T-helper 17 cell (primary cell): ENCODE measurements at places on chromosomes 12 and 14.

DNA sequence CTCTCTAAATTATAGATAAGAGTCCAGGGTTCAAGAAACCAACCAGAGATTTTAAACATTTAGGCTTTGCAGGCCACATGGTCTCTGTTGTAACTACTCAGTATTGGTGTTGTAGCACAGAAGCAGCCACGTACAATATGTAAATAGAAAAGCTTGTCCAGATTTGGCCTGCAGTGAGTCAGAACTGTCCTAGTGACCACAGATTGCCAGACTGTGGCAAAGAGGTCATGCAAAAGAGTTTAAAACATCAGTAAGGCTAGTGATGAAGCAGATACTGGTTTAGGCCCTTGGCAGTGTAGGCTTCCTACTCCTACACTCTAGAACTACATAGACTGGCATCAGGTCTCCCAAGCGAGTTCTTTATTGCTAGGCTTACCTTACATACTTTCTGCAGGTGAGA is 117.6 kb upstream of the GARIN6 start:
- no peak for DNase-seq

GRCh38 chr14:101961011-101961721 is 3.2 kb upstream of the DYNC1H1 start:
- peak; percentile 46 for DNase-seq

DNA sequence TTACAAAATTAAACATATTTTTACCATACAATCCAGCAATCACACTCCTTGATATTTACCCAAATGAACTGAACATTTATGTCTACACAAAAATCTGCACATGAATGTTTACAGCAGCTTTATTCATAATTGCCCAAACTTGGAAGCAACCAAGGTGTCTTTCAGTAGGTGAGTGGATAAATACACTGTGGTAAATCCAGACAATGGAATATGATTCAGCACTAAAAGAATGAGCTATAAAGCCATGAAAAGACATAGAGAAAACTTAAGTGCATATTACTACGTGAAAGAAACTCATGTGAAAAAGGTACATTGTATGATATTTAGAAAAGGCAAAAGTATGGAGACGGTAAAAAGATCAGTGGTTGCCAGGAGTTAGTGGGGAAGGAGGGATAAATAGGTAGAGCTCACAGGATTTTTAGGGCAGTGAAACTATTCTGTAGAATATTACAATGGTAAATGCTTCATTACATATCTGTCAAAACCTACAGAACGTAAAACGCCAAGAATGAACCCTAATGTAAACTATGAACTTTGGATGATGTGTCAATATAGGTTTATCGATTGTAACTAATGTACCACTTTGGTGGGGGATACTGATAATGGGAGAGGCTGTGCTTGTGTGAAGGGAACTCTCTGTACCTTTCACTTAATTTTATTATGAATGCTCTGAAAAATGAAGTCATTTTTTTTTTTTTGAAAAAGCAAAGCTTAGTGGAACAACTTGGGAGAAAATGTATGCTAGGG is 295.7 kb downstream of the CEP128 start:
- no peak for DNase-seq

DNA sequence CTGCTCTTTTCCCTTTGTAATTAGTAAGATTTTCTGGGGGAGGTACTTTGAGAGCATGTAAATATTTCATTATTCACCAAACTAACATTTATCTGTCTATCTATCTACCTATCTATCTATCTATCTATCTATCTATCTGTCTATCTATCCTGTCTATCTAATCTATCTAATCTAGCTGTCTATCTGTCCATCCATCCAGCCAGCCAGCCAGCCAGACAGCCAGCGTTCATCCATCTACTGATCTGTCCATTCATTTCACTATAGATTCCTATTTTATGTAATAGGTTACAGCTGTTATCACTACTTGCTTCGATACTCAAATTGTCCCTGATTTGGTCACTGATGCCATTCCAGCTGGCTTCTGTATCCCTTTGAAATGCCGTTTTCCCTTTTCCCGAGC is 67.9 kb downstream of the PRMT8 start:
- DNase-seq = no peak

DNA sequence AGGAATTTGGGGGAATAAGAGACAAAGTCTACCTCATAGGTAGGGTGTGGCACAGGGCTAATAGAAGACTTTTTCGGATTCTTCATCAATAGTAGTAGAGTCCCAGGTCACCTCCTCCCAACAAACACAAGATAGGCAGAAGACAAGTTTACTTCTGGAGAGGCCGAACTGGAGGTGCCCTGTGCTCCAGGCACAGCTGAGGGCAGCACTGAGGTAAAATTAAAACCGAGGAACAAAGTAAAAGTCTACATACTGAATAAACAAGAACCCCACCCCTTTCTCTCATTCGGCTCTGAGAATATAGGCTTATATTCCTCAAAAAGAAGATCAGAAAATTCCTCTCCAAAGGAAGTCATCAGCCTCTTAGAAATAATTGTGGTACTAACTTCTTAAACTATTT is 161.5 kb downstream of the SEC23A start:
- no peak for DNase-seq

- no peak for DNase-seq
These were observed 93.4 kb downstream of the TSPAN9 start for GRCh38 chr12:3170423-3171194.

- DNase-seq = no peak
These were observed 55.1 kb downstream of the ERH start for GRCh38 chr14:69342928-69343525.

DNA sequence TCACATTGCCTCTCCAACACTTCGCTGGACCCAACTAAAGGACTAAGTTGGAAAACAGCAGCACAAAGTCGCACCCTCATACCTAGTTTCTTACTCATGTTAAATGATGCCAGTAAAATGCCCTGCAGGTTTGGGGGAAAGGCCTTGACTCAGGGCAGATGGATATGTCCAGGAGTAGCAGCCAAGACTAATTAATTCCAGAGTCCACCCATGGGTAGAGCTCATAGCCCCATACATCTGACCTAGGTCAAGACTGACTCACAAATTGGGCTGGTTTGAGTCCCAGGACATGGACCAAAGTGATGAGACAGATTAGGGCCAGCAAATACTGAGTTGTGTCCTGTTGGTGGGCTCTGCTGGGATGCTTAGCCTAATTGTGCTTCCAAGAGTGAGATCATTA is 224.0 kb upstream of the BTG1 start:
- DNase-seq = no peak

DNA sequence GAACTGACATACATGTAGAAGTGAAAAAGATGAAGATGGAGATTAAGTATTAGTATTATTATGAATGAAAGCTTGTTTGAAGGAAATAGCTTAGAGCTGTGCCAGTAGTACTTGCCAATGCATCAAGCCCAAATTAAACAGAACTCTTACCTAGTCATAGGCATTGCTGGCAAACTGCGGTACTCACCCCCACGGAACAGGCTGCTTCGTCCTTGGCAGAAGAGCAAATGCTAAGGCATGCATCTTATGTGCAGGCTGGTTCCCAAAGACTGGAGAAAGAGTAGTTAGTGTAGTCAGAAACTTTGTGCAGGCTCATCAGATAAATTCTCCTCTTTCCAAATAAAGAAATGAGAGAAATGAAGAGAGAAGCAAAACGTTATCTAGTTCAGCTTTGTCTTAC is 134.8 kb downstream of the CCDC59 start:
- DNase-seq = no peak

- DNase-seq = no peak
These were observed 191.2 kb upstream of the GARIN2 start for GRCh38 chr14:66998013-66998412.

DNA sequence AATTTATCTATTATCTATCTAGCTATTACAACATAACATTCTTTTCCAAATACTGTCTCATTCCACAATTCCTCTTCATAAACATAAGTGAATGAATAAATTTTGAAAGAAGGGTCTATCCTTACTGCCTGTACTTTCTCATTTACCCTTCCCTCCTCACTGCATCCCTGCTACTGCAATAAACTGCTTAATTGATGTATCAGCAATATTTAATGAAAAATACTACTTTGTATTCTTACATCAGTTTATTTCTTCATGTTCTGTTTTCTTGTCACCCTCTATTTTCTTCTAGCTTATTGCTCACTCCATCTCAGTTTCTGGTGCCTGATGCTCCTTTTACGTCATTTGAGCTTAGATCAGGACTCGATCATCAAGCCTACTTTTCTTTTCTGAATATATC is 695.7 kb upstream of the ATXN7L3B start:
- no peak for DNase-seq

GRCh38 chr12:100497105-100497795 is 23.6 kb downstream of the NR1H4 start:
- DNase-seq = no peak

DNA sequence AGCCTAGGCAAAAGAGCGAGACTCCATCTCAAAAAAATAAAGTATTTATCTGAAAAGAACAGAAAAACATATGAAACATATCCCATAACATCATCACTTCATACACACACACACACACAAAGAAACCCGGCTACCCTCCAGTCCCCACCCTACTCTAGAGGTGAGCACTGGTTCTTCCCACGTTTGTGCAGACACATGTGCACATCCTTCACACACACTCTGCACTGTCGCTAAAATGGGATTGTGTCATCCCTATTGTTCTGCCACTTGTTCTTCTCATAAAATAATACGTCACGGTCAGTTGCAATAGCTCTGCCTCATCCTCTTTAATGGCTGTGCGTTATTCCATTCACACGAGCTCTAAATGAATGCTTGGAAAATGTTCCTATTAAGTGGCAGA is 85.9 kb upstream of the ANO2 start:
- DNase-seq = no peak

DNA sequence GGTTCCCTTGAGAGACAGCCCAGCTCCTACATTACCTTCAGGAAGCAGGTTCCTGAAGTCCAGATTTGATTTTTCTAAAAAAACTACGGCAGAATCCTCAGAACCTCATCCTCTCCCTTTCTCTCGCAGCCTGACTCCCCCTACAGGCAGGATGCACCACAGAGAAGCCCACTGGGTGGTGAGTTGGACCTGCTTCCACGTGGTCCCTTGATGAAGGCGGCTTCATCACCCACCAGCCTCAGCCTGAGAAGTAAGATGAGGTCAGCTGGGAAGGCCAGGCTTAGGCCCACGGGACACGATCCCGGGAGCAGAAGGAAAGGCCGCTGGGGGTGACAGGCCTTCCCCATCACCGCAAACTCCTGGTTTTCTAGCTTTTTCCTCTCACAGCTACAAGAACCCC is 83.0 kb downstream of the ACTN1 start:
- DNase-seq = no peak

- no peak for DNase-seq
These were observed 200.5 kb upstream of the PRICKLE1 start for GRCh38 chr12:42789808-42790760.

DNA sequence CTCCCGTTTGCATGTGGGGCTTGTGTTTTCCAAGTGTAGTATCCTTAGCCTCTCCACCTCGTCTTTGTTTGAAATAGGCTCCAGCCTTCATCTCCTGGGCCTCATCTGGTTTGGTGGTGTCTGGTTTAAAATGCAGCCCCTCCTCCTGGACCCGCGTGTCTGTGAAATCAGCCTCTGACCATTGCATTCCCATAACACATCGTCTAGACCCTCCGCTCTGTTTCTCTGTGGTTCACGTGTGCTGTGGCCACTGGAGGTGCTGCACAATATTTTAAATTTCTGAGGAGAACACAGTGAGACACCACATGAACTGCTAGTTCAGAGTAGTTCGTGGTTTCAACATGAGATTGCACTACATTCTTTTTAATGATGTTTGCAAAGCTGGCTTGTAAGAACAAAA is 35.6 kb downstream of the UBE3B start:
- no peak for DNase-seq

DNA sequence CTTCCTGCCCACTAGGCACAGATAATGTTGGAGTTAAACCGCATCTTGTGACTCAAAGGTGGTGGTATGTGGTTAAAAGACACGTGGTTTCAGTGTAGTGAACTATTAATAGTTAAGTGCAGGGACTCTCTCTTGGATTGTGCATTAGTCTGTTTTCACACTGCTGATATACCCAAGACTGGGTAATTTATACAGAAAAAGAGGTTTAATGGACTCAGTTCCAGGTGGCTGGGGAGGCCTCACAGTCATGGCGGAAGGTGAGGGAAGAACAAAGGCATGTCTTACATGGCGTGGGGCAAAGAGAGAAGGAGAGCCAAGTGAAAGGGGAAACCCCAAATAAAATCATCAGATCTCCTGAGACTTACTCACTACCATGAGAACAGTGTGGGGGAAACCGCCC is 362.3 kb downstream of the GLT1D1 start:
- no peak for DNase-seq

- no peak for DNase-seq
These were observed 14.0 kb downstream of the SYNE3 start for GRCh38 chr14:95502381-95502950.

GRCh38 chr14:75648066-75648838 is 12.4 kb downstream of the ERG28 start:
- DNase-seq = no peak

GRCh38 chr12:55400229-55400628 is at the start of gene OR6C65:
OR6C65 (plus strand) TSS chr12:55400529; CDS start chr12:55400529, 0 bp downstream.
- DNase-seq = no peak

DNA sequence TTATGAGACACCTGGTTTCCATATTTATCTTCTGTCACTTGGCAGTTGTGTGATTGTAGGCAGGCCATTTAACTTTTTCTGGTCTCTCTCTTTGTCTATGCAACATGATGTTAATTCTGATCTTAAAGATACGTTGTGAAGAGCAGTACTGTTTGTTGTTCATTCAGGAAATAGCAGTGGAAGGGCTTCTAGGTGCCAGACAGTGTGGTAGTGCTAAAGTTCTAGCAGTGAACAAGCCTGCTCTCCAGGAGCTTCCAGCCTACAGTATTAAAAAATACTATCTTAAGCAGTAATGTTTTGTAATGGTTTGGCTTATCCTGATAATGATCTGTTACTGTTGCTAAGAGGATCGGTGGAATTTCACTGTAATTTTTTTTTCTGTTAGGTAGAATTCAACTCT is 15.2 kb downstream of the NAA30 start:
- no peak for DNase-seq

GRCh38 chr14:51014086-51014485 is 69.8 kb upstream of the PYGL start:
- no peak for DNase-seq

DNA sequence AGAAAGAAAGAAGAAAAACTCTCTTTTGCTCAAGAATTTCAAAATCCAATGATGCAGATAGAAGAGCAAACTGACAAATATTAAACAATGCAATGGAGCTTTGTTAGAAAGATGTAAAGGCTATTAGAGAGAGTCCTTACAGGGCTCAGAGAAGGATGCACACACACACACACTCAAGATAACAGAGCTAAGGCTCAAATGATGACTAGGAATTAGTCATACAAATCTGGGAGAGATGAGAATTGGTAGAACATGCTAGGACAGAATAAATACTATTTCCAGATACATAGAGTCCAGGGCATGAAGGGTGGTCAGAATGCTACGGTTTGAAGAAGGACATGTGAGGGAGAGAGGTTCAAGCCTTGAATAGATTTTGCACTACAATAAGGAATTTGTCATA is 650.1 kb upstream of the MDGA2 start:
- no peak for DNase-seq

- DNase-seq = no peak
These were observed 27.7 kb upstream of the PLEKHG3 start for GRCh38 chr14:64676410-64677008.
